ENCODE measurements at places on chromosomes 1 and 21.

DNA sequence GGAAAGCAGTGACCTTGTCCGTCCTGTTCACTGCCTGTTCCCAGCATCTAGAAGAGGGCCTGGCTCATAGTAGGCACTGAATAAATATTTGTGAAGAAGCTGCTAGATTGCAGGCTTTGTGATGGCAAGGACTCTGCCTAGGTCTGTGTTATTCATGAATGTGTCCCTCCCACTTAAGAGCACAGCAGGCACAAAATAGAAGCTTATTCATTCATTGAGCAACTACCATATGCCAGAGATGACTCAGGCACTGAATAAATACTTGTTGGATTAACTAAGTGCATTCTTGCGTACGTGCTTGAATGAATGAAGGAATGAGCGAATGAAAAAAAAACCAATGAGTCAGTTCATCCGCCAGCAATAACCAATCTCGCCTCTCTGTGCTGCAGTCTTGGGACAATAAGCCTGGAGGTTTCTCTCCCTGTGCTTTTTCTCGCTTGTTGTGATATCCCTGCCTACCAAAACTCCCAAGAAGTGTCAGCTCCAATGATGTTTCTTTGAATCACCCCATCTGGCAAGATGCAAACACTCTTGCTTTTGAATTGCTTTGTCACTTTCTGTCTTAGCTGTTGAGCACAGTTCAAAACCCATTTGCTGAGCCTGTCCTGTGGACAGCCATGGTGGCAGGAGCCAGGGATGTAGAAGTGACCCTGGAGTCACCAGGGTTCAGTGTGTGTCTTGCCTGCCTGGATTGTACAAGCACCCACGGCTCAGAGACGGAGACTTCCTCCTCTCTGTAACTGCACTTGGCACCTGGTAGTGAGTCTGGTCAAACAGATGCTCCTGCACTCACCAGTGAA, 143.9 kb downstream of the KAZN start:
- no peak for DNase-seq

GRCh38 chr1:171581226-171581625, 40.8 kb upstream of the MYOCOS start:
- no peak for DNase-seq

- no peak for DNase-seq
Observed at GRCh38 chr1:42745851-42746250, 5.8 kb upstream of the CLDN19 start.

GRCh38 chr1:248782416-248783141, 27.0 kb upstream of the LYPD8 start:
- DNase-seq = no peak

DNA sequence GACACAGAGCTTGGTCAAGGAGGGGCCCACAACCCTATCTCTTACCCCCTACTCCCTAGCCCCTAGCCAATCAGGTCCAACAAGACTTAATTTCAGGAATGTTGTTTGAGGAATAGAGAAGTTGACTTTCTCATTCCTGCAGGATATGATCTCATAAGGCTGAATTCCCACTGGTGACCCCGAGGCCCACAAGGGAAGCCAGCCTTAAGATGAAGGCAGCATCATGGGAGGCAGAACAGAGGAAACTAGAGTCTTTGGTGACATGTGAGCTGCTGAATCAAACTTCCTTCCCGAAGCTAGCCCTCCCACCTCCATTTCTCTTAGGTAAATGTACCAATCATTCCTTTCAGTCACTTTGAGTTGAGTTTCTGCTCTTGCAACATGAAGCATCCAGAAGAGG, 9.1 kb upstream of the PDIK1L start:
- no peak for DNase-seq

GRCh38 chr1:95778217-95778616, 544.2 kb downstream of the RWDD3 start:
- DNase-seq = no peak

DNA sequence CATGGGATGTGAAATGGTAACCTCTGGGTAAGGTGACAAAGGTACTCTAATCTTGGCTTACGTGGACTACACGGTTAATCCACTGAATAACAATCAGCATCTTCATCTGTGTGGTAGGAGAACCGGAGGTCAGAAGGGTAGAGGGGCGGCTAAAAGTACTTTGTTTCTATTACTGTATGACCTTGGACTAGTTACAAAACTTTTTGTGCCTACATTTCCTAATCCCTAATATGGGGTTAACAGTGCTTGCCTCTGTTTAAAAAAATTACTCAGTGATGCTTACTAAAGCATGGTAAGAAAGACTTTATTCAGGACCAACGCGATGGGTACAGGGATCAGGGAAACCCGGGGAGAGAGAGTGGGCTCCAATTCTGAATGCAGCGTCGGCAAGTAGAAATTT, 1.7 kb upstream of the MRPS6 start:
- DNase-seq = no peak

- DNase-seq = no peak
Observed at GRCh38 chr1:14452551-14452950, 145.9 kb upstream of the KAZN start.

- DNase-seq = no peak
Observed at GRCh38 chr1:41390166-41390565, 28.9 kb downstream of the FOXO6 start.
